CD8-positive, alpha-beta memory T cell (primary cell): ENCODE measurements at places on chromosomes 7 and 10. TPM values are rescaled to one million over a fixed set of nuclear protein-coding genes. Genes with fewer than 3 reads are reported as not detected.

The GRM8 gene
- not detected for total RNA-seq

The TCAF2 gene
- total RNA-seq, result 18.0 TPM

- H3K36me3 ChIP-seq, result no peaks in the 10 kb centered on the region
- H3K4me3 ChIP-seq, result no peak overlapping the region
- no peaks in the 10 kb centered on the region for H3K27me3 ChIP-seq
- DNase-seq, result peak; percentile 19
- no peak overlapping the region for H3K27ac ChIP-seq
These were observed 12.5 kb upstream of the PALS2 start for GRCh38 chr7:24560772-24561171.

DNA sequence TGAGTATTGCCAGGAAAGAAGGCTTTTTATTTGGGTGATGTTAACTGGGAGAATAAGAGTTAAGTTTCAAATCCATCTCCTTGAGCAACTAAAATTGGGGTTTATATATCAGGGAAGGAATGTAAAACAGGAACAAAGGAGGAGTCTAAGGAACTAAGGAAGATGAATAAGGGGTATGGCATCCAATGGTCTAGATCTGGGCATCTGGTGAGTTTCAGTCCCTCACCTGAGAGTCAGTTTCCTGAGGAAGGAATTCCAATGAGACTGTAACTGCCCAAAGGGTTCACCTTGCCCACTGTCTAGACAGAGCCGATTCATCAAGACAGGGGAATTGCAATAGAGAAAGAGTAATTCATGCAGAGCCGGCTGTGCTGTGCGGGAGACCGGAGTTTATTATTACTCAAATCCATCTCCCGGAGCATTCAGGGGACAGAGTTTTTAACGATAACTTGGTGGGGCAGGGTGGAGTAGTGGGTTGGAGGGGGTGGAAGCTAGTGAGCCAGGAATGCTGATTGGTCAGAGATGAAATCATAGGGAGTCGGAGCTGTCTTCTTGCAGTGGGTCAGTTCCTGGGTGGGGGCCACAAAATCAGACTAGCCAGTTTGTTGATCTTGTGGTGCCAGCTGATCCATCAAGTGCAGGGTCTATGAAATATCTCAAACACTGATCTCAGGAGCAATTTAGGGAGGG lies 188.3 kb upstream of the STK17A start:
- H3K4me1 ChIP-seq, result no peaks in the 10 kb centered on the region
- no peaks in the 10 kb centered on the region for H3K27me3 ChIP-seq
- H3K27ac ChIP-seq, result no peak overlapping the region
- no peak for DNase-seq
- H3K4me3 ChIP-seq, result no peak overlapping the region

GRCh38 chr10:104895541-104895940 lies 254.5 kb downstream of the SORCS3 start:
- DNase-seq, result no peak
- no peaks in the 10 kb centered on the region for H3K36me3 ChIP-seq
- H3K27ac ChIP-seq, result no peak overlapping the region
- no peaks in the 10 kb centered on the region for H3K4me1 ChIP-seq

DNA sequence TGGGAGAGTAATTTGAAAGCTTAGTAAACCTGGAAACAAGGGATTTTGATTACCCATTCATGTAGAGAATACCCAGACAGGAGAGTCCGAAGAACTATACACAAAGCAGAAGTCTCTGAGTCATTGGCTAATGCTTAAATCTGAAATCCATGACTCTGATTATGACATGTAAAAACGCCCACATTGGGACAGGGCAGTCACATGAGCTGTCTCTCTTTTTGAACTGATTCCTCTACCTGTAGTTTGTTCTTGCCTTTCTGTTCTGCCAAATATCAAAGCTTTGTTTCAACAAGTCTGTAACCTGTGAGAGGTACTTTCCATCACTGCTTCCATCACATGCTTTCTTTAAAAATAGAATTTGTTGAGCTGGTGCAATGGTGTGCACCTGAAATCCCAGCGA lies 4.3 kb upstream of the GPNMB start:
- no peak overlapping the region for H3K4me3 ChIP-seq
- peaks cover 7% of the 10 kb centered on the region for H3K27me3 ChIP-seq
- H3K36me3 ChIP-seq, result no peaks in the 10 kb centered on the region
- no peaks in the 10 kb centered on the region for H3K4me1 ChIP-seq
- H3K27ac ChIP-seq, result no peak overlapping the region

DNA sequence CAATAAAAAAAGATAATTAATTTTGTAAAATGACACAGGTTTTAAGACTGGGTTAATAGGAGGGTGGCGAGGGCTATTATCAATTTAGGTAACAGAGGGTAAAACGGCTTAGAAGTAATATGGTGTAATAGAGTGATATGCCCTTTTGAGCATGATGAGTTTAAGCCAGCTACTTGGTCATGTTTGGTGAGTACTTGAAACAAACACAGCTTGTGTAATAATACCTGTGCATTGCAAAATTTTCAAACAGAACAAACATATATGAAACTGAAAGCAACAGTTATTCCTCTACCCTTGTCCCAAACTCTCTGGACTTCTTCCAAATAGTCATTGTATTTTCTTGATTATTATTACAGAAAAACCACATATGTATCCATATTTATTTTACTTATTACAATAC lies 241.7 kb downstream of the MAGI2 start:
- no peak overlapping the region for H3K27ac ChIP-seq
- DNase-seq, result no peak
- H3K4me3 ChIP-seq, result no peak overlapping the region
- H3K27me3 ChIP-seq, result no peaks in the 10 kb centered on the region
- no peaks in the 10 kb centered on the region for H3K36me3 ChIP-seq

DNA sequence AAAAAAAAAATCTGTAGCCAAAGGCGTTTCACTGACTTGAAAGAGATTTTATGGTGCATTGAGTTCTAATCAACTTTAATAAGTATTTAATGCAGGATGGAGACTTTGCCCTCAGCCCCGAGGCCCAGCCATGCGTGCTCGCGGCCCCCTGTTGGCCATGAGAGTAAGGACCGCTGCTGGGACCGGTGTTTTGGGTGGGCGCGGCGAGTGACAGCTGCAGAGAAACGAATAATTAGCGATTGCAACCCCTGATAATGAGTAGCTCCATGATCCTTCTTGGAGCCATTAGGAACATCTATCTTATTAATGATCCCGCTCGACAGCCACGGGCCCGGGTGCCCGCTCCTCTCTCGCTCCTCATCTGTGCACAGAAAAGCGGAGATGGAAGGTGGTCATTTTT lies 347.4 kb downstream of the RPS24 start:
- H3K27me3 ChIP-seq, result no peaks in the 10 kb centered on the region
- DNase-seq, result no peak
- H3K4me1 ChIP-seq, result no peaks in the 10 kb centered on the region

- DNase-seq, result no peak
- peaks cover 11% of the 10 kb centered on the region for H3K36me3 ChIP-seq
- H3K4me3 ChIP-seq, result no peak overlapping the region
- H3K27me3 ChIP-seq, result no peaks in the 10 kb centered on the region
These were observed 37.9 kb downstream of the EXOC4 start for GRCh38 chr7:133290676-133291333.
